ENCODE measurements at places on chromosomes 3 and 15.

DNA sequence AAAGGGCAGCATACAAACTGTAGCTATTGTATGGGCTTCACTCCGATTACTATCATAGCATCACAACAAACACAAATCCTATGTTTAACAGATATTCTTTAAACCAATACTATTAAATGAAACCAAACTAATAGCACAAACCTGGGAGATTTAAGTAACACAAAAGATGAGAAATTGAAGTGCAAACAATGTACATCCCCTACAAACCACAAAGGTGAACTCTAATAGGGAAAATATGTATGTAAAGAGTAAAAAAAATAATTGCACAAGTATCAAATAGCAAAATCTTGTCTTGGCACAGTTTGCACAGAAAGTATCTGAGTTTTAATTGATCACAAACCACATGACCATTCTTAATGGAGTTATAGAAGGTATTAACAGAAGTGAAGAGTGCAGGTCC lies 138.5 kb downstream of the CPNE4 start:
- DNase-seq: no peak

DNA sequence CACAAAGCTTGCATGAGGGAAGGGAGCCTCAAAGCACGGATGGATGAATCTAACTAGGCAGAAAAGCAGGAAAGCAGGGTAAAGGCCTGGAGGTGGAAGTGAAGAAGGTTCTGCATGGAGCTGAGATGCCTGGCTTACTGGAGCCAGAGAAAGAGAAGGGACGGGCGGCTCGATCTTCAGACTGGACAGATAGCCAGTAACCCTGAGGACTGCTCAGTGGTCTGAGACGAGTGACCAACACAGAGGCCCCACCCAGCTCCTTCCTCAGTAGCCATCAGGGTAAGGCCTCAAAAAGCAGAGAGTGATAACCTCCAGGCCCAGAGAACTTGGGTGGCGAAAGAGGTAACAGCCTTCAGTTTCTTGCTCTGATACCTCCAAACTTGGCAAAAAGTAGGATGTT lies 6.4 kb downstream of the CLN6 start:
- peak; percentile 68 for DNase-seq

- DNase-seq: no peak
Observed at GRCh38 chr3:123341-123740, 73.2 kb upstream of the CHL1 start.

DNA sequence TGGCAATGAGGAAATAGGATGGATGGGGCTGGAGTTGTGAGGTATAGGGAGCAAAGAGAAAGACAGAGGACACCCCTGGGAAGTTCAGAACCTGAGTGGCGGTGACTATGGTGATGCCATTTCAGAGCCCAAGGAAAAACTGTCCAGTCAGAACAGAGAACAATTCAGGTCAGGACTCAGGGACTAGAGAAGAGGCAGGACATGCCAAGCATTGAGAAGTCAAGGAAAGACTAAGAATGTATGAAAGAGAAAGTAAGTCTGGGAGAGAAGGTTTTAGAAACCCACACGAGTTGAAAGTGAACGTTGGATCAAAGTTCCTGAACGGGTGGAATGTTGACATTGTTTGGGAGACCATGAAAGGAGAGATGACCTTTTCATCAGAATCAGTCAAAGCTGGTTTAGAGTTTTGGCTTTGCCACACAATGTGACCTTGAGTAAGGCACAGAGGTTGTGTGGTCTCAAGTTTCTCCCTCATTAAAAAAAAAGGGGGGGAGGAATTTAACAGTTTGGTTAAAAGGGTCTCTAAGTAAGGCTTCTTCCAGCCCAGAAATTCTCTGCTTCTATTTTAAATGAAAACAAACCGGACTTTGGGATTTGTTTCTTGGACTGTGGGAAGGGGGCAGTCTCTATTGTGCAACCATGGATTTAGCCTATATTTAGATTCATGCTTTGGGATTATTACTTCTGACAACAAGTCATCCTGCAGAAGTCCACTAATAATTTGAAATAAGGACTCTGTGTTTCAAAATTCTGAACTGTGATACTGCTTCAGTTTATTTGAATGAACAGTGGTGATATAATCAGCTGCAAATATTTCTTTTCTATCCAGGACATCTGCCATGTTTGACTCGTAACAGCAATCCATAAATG lies 315.9 kb upstream of the TBL1XR1 start:
- DNase-seq: no peak

DNA sequence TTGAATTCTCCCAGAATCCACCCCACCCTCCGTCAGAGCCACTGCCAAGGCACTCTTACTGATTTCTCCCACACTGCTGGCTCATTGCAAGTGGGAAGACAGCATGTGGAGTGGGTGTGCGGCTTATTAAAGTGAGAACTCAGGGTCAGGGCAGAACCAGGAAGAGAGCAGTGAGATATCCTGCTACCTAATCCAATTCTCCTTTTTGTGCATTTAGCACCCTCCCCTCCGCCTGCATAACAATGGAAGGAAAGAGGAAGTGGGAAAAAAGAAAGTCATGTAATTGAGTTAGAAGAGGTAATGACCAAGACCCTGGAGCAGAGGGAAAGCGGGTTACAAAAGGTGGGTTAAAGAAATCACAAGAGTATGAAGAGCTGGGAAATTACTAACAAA lies 27.8 kb upstream of the PIK3CB start:
- DNase-seq: no peak

DNA sequence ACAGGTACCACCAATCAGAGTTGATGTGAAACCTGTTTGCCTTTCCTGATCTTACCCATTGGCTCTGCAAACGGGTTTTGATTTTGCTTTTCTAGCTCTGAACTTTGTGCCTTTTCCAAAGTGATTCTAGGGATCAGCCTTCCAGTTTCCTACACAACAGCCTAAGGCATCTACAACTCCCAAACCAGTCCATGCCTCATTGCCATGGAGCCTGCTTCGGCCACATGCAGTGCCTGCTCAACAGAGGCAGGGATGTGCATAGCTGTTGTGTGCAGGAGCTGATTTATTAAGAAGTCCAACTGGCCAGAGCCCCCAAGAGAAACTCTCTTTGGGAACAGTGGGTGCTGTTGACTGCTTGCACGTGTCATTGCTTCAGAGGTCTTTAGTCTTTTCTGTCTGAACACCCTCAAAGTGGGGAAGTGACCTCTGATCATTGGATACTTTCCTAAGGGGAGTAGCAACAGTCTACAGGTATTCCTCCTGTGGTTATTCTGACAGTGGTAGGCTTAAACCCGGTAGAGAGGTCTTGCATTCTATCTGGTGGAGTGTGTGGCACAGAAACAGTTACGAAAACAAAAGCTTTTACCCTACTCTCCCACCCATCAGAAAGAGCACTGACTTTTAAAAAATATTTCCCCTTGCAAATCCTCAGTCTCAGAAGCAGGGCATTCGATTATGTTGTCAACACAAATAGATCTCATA lies 36.6 kb upstream of the THSD4 start:
- no peak for DNase-seq

GRCh38 chr15:74662064-74662860 lies 33.6 kb downstream of the EDC3 start:
- no peak for DNase-seq

Measured in mesenteric fat pad (tissue), 1 donor.